ENCODE measurements at places on chromosomes 3 and 15.

DNA sequence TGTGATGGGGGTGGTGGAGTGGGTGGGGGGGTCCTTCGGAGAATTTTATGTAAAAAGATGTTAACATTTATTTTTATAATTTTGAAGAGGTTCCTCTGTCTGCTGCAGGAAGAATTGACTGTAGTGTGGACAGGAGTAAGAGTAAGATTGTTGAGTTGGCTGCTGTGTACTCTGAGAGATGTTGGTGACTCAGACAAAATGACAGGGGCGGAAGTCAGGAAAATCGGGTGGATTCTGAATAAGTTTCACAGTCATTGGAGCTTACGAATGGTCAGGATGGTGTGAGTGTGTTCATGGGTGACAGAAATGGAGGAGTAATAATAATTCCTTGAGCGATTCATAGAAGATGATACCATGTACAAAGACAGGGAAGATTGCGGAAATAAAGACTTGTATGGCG lies 420.0 kb downstream of the ROBO2 start:
- no peak for DNase-seq

DNA sequence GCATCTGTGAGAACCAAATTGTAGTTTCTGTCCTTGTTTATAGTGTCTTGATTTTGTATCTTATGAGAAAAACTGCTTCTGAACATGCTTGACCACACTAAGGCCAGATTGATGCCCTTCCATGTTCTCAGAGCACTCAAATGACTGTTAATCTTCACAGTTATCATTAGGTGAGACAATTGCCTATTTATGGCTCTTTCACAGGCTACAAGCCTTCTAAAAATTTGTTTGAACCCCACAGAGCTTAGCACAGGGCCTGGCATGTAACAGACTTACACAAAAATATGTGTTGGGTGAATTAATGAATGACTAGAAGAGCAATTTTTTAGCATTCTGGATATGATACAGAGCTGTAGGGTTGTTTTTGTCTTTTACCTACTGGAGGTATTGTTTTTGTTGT lies 43.1 kb downstream of the BTLA start:
- no peak for DNase-seq

GRCh38 chr15:66452420-66452819 lies 45.1 kb downstream of the SNAPC5 start:
- DNase-seq: no peak

GRCh38 chr3:4425707-4426106 lies 41.4 kb downstream of the SUMF1 start:
- no peak for DNase-seq

- DNase-seq: no peak
Measured at GRCh38 chr3:172868582-172869200, 118.2 kb downstream of the ECT2 start.

DNA sequence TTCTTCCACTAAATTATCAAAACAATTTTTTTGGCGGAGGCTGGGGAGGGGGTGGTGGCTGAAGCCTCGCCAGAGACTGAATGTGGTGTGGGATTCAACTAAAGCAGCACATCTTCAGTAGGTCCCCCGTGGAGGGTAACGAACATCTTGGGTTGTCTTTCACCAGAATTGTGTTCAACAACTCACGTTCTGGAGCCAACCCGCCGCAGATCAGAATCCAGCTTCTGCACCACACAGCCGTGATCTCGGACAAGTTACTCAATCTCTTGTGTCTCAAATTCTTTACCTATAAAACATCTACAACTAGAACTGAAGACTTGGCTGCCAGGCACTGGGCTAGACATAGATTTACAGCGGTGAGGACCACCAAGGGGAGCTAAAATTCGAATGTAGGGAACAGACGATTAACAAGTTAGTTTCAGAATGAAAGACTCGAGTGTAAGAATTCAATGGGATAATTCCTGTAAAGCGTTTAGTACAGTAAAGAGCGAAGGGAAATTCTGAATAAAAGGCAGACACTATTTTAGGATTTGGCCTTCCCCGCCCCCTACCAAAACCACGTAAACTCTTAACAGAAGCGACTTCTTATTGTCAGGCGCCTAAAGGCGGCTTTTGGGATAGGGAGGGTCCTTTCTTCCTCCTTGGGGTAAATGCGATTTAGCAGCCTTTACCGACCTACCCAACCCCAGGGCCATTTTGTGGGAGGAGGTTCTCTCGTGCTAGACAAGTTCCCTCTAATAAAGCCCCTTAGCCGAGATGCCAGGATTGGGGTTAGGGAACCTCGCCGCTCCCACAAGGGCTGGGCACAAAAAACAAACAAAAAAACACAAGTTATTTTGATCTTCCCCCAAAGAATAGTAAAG lies 697 bp upstream of the RAB5A start:
- DNase-seq: no peak

- no peak for DNase-seq
Measured at GRCh38 chr3:79354179-79354688, 413.6 kb downstream of the ROBO1 start.

GRCh38 chr3:9583792-9584191 lies 30.2 kb upstream of the LHFPL4 start:
- DNase-seq: no peak

DNA sequence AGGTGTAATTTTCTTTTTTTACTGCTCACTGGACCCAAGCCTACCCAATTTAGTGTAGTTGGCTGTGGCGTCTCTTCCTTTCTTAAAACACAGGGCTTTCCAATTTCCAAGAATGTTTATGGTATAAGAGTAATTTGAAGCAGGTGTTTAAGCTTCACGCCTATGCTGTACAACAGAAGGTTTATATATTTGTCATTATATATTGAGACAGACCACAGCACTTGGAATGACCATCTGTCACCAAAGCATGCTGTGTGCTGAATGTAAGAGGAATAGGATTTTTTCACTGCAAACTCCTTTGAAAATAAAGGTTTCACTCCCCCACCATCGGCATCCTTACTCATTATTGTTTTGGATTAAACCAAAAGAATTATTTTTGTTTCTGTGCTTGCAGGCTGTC lies 325.7 kb downstream of the OTOL1 start:
- no peak for DNase-seq

Data from thymus (tissue), 14 donors.